ENCODE measurements at places on chromosomes 11 and 22.

DNA sequence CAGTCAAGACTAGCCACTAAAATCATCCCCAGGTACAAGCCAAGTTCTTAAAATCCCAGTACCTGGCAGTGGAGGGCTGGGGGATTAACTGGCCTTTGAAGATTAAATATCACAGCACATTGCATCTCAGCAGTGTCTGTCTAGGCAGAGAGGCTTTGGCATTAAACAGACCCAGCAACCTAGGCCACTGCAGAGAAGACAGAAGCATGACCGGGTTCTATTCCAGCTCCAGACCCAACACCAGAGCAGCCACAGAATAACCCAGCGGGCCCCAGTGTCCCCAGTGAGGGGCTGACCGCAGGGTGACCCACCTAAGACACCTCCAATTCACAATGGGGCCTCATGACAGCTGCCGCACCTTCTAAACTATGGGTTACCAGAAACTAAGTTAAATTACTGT is 88.2 kb downstream of the SHANK2 start:
- DNase-seq, result no peak

- no peak for DNase-seq
Measured at GRCh38 chr11:103851166-103851651, 185.2 kb upstream of the DDI1 start.

- no peak for DNase-seq
Measured at GRCh38 chr11:69674267-69674885, 777 bp downstream of the LTO1 start.

DNA sequence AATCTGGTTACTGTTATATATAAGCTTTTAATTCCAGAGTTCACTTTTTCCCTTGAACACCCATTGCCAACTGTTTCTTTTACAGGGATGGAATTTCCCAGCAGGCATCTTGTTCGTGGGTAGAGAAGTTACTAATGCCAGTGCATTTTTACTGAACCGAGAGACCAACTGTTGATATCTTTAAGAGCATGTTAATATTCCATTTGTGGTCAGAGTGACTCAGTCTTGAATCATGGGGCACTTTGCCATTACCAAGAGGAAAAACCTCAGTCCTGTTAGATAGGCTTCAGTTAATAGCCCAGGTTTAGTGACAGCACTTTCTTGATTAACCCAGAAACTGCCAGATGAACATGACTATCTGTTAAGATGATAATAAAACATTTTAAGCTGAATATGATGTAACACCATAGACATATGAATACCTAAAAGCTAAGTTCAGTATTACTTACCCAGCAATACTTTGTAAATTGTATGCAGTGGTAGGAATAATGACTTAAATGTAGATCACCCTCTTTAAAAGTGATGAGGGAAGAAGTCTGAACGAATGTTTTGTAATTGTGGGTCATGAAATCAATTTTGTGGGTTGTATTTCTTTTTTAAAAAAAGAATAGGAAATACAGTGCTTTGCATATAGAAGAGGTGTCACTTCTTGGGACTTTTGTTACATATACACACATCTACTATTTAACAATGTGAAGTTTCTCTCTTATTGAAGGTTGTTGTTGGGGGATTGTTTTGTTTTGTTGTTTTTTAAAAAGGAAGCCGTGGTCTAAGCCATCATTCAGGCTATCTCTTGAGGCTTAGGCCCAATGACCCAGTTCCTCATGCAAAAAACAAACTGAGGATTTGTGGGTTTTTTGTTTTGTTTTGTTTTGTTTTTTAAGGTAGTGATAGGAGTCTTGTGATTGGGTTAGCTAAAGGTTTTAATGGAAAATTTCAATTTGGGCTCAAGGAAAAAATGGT is 79.2 kb upstream of the GRIK4 start:
- DNase-seq, result no peak

GRCh38 chr11:69913591-69914285 is 94.5 kb upstream of the FGF3 start:
- DNase-seq, result no peak

- no peak for DNase-seq
Measured at GRCh38 chr11:78685156-78685555, 110.5 kb upstream of the NARS2 start.

GRCh38 chr22:43634316-43634715 is 177.8 kb downstream of the EFCAB6 start:
- no peak for DNase-seq

- DNase-seq, result no peak
Measured at GRCh38 chr22:39629851-39630250, 59.3 kb downstream of the CACNA1I start.

DNA sequence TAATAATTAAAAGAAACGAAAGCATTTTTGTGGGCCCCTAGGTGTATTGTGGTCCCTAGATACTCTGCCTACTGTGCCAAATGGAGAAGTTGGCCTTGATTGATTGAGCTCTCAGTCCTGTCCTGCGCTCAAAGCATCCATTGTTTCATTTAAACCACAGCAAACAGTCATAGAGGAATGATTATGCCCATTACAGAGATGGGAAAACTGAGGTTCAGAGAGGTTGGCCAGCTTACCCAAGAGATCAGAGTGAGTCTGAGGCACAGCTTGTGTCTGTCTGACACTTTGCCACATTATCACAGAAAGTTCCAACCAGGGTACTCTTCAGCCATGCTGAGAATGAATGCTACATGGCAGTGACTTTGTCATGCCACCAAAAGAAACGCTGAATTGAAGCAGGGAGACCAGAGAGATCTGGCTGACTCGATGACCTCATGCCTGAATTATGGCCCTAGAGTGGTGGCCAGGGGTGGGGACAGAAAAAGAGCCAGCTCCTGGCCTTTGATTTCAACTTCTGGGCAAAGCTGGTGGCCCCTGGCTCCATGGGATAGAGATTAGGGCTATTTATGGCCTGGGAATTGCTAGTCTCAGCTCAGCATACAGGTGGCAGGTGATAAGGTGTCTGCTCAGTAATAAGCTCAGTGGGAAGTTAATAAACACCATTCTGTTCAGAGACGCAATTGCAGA is 180.5 kb downstream of the MIAT start:
- no peak for DNase-seq

DNA sequence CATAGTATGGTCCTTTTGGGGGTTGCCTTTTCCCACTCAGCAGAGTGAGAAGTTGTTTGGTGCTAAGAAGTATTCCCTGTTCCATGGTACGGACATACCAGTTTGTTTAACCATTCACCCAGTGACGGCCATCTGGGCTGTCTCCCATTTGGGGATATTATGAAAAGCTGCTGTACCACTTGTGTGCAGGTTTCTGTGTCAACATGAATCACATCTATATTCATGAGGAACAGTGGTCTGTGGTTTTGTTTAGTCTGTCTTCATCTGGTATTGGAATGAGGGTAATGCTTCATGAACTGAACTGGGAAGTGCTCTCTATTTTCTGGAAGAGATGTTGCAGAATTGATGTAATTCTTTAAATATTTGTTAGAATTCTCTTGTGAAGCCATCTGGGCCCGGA is 89.5 kb downstream of the TRMU start:
- DNase-seq, result no peak

DNA sequence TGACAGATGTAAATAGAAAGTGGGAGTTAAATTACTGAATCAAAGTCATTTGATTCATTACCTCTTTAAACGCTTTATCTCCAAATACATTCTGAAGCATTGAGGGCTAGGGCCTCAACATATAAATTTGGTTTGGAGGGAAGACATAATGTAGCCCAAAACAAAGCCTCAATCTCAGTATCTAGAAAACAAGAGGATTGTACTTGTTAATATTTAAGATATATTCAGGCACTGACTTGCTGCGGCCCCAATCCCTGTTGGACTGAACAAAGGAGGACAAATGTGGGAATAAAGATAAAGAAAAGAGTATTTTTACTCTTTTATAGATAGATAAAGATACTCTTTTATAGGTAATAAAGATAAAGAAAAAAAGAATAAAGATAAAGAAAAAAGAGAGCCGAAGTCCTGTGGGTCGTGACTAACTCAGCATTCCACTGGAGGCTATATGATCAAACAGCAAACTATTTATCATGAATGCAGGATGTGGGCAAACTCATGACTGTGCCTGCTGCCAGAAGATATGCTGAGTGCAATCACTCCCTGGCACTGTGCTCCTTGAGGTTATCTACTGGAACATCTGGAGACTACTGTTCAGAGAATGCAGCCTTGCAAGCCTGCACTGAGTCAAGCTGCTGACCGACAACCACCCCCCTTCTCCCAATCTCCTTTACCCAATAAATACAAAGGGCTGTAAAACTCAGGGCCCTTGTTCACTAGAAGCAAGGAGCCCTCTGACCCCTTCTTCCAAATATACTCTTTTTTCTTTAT is 6.9 kb downstream of the OR10V1 start:
- no peak for DNase-seq

- DNase-seq, result no peak
Measured at GRCh38 chr11:27722117-27722952, 22.1 kb upstream of the BDNF start.

GRCh38 chr11:128618603-128619002 is 31.2 kb upstream of the ETS1 start:
- DNase-seq, result no peak

DNA sequence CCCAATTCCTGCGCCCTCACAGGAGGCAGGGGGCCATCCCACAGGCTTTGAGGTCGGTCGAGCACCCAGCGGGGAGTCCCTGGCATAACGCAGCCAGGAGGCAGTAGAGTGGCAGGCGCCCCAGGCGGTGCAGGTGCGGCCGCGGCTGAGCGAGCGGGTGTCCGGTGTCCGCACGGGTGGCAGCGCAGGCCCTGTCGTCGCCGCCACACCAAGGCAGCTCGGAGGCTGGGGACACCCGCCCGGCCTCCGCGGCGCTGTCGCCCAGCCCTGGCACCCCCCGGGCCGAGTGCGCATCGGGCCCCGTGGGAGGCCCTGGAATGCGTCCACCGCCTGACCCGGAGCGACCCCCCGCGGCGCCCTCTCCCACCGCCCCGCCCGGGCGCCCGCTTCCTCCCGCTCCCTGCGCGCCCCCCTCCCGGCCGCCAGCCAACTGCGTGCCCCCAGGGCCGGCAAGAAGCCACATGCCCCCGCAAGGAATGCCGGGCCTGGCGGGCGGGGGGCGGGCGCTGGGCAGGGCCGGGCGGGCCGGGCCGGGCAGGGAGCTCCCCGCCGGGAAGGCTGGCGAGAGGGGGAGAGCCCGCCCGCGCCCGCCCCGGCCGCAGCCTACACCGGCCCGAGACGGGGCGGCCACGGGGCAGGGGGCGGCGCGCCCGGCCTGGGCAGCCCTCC is 33.9 kb downstream of the PRDM11 start:
- DNase-seq, result no peak

DNA sequence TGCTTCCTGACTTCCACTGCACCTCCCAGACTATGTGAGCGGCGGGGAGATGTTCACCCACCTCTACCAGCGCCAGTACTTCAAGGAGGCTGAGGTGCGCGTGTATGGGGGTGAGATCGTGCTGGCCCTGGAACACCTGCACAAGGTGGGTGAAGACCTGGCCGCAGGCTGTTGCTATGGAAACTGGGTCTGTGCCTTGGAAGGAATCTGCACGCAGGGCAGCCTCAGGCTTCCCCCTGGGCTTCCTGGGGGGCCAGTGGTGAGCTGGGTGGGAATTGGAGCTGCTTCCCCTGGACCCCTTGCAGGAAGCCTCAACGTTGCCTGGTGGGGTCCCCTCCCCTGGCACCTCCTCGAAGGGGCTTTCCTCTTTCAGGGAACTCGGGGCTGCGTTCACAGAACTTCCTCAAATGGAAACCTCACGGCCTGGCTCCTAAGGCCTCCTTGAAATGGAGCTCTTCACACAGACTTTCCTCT is 1.5 kb downstream of the RPS6KA4 start:
- no peak for DNase-seq
